ENCODE measurements at places on chromosomes 7 and 10.

GRCh38 chr7:74084722-74085578, 1.3 kb downstream of the LIMK1 start:
- no peak for DNase-seq

DNA sequence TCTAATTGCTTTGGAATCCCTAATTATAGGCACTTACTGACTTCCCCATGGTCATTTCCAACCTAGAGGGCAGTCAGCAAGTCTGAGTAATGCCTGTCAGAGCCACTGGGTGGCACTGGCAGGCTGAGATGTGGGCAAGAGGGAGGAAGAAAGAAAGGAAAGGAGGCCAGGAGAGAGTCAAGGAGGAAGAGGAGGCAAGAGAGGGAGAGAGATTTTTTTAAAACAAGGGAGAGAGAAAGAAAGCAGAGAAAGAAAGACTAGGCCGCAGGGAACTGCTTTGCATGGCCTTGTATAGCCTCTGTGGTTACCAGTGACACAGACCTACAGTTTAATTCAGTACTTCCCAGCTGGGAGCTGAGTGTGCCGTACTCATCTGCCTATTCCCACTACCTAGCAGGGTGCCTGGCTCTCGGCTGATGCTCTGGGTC, 210.4 kb upstream of the ADO start:
- DNase-seq: peak; percentile 78

DNA sequence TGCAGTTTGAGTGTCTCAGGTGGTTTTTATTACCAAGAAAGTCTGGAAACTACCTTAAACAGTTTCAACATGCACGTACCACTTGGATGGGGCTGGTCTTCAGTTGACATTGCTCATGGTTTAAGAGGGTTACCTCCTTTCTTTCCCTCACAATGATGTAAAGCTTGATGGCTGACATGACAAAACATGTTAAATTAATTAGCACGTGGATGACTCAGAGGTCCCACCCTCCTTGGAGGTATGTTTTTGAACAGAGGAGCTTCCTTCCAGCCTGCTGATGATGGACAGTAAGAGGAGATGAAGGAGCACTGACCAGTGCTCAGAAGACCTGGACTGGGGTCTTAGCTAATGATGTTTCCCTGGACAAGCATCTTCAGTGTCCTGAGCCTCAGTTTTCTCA, 322.3 kb upstream of the PODXL start:
- DNase-seq: no peak

GRCh38 chr7:77329466-77330168, 86.5 kb downstream of the GSAP start:
- no peak for DNase-seq

- no peak for DNase-seq
These were observed 190.0 kb downstream of the PLXNA4 start for GRCh38 chr7:132386201-132386681.

- peak; percentile 89 for DNase-seq
These were observed 14.2 kb upstream of the HPS1 start for GRCh38 chr10:98460837-98461499.

GRCh38 chr7:157516911-157517781, 180.3 kb downstream of the DNAJB6 start:
- no peak for DNase-seq

DNA sequence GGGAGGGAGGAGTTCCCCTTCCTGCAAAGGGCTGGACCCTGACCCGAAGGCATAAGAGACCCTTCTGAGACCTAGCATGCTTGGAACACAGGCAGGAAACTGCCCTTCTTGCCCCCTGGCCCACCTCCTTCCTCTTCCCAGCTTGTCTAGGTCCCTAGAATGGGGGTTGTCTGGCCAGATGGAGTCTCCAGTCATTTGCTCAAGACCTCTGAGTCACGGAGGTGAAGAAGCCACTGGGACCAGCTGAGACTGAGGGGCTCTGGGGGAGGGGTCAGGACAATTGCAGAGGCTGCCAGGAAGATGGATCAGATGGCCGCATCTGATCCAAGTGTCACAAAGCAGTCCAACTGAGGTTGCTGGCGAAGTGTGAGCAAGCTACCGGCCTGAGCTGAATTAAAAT, 46.2 kb downstream of the COL13A1 start:
- no peak for DNase-seq

GRCh38 chr7:76053461-76053860, 5.6 kb downstream of the MDH2 start:
- no peak for DNase-seq

- peak; percentile 21 for DNase-seq
These were observed 36.5 kb downstream of the XPNPEP1 start for GRCh38 chr10:109886781-109887140.

DNA sequence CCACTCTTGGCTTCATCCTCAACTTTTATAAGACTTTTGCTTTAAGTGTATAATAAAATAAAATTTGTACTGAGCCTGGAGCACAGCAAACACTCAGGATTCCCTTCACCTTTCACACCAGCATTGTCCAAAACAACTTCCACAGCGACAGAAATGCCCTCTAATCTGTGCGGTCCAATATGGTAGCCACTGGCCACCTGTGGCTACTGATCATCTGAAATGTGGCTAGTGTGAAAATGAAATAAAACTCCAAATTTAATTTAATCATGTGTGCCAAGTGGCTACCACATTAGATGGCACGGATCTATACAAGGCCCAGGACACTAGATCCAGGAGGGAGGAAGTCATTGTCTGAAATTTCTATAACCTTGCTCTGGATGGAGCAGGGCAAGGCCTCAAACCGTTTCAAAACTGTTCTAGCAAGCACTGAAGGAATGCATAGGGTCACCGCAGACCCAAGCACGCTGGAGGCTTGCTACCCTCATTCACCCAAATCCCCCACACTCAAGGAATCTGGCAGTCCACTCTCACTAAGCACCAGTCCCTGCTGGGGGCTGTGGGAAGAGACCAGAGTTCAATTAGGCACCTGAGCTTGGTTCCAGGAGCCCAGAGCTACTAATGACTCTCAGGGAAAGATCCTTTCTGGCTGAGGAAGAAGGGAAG, 6.3 kb upstream of the MYO1G start:
- DNase-seq: no peak

GRCh38 chr10:85594239-85594638, 772.4 kb downstream of the GRID1 start:
- DNase-seq: no peak

DNA sequence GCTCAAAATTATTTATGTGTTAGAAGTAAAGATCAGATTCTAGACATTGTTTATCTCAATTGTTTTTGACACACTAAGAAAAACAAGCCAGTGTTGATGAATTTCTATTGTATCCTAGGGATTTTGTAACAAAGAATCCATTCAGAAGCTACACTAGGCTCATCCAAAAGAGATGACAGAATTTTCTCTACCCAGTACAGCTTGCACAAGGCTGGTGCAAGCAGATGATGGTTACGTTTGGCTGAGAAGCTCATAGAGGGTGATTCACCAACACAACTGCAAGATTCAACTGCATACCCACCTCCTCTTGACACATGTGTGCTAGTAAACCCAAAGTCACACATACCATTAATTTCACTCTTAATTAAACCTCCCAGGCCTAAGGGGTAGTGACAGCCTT, 20.8 kb downstream of the GRM3 start:
- no peak for DNase-seq

- no peak for DNase-seq
These were observed 23.8 kb upstream of the SFTPA1 start for GRCh38 chr10:79586933-79587332.

DNA sequence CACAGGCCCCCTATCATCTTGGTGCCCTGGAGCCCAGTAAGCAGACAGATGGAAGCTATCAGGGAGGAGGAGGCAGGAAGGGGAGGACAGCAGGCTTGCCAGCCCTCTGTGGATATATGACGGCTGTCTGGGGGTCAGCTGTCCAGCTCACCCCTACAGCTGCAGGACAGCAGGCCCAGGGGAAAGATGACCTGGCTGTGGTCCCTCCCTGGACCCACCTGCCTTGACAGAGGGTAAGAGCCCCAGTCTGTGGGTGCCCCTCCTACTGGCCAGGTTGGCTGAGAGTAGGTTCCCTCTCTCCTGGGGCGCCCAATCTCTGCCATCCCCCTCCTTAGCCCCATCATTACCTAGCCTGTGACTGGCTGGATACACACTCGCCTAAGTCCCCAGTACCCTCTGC, 62.5 kb downstream of the C10orf143 start:
- DNase-seq: no peak

DNA sequence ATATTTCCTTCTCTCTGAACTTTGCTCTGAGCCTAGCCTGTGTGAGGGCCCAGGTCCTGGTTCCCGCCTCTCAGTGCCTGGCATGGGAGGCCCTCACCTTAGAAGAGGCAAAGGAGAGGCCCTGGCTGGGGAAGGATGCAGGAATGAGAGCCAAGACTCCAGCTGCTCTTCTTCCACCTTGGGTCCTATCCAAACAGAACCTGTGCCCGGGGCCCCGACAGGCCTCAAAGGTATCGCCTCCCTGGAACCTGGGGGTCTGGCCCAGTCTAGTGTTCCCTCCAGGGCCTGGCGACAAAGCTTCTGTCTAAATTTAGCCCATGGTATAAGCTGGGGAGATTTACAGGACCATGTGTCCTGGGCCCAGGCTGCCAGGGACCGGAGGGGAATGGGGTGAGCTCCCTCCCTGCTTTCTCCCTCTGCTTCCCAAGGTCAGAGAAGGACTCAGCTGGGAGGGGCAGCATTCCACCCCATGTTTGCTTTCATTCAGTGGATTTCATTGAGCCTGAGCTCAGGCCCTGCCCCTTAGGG, 12.0 kb upstream of the CRHR2 start:
- no peak for DNase-seq

- peak; percentile 64 for DNase-seq
These were observed 10.4 kb downstream of the NUB1 start for GRCh38 chr7:151351967-151352366.

DNA sequence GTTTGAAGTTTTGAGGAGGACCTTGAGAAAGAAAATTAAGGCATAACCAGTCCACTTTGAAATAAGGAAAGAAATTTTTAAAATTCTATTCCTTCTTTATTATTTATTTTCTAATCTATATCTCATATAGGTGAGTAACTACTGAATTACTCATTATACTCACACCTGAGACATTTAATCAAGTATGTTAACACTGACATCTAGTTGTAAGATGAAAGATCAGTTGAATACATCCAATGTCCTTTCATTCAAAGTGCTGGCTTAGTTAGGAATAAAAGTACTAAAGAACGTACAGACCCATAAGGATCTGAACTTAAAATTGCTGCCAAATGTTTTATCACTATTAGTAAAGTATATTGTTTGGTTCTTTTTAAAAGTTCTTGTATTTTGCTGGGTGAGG, 23.5 kb downstream of the TRDMT1 start:
- no peak for DNase-seq

- no peak for DNase-seq
These were observed 640.6 kb upstream of the NRP1 start for GRCh38 chr10:33974976-33975478.

- DNase-seq: peak; percentile 96
These were observed at the start of gene MICALL2 for GRCh38 chr7:1458683-1459511. TSS of gene MICALL2 (minus strand) at chr7:1459470. CDS start at chr7:1459326, 144 bp downstream.

DNA sequence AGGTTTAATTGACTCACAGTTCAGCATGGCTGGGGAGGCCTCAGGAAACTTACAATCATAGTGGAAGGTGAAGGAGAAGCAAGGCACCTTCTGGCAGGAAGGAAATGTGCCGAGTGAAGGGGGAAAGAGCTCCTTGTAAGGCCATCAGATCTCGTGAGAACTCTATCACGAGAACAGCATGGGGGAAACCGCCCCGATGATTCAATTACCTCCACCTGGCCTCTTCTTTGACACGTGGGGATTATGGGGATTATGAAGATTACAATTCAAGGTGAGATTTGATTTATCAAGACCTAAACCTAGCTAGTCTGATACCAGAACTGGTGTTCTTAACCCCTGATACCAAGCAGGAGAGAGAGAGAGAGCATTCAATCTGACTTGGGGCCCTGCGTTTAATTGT, 258.7 kb downstream of the PTEN start:
- no peak for DNase-seq

DNA sequence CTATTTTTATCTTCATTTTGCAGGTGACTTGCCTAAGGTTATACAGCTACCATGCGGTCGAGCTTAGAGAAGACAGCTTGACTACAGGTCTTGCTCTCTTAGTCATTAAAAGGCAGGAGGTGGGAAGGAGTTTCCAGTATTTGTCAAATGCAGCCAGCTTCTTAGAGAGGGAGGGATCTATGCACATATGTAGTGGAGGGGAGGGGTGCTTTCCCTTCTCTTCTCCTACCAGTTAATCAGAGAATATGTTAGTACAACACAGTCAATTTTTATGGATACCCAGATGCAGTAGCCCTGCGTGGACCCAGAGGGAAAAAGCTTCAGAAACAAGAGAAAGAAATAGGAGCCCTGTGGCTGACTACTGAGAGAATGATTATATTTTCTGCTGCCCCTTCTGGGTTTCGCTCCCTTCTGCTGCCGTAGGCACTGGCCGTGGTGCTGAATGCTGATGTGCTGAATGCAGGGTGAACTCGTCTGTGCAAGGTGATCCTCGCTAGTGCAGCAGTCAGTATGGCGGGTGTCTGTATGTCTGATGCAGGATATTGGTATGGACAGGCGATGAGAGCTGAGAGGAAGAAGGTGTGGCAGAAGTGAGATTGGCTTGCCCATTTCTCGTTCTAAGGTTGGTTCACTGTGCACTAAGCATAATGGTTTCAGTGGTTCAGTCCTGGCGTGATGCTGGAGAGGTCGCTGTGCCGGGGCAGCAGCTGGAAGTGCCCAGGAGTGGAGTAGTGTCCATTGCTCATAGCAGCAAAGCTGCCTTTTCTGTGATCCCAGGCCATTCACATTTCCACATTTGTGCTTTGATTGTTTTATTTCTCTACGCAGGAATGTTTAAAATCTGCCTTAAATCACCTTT, 189.2 kb upstream of the PODXL start:
- DNase-seq: no peak

- no peak for DNase-seq
These were observed 331.3 kb upstream of the COBL start for GRCh38 chr7:51647931-51648351.

DNA sequence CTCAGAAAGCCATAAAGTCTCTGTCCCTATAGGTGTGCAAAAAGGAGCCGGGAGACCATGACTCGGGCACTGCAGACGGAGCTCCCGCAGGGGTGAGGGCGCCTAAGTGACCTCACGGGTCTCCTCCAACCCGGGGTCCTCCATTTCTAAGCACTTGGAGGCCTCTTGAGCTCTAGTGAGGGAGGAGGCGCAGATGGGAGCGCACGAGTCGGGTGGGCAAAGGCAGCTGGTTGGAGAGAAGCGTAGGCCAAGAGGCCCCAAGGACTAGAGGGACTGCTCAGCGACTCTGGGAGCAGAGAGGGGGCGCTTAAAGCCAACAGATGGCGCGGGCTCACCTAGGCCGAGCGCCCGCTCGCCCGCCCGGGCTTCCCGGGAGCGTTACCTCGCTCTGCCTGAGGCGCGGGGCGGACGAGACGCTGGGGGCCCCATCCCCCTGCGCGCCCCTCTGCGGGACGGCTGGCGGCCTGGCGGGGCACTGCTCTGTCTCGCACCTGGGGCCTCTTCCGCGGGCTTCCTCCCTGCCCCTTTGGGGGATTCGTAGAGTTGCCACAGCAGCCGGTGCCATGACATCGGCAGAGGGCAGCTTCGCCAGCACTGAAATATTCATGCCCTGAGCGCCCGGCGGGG, 523 bp upstream of the CDH23 start:
- peak; percentile 24 for DNase-seq

DNA sequence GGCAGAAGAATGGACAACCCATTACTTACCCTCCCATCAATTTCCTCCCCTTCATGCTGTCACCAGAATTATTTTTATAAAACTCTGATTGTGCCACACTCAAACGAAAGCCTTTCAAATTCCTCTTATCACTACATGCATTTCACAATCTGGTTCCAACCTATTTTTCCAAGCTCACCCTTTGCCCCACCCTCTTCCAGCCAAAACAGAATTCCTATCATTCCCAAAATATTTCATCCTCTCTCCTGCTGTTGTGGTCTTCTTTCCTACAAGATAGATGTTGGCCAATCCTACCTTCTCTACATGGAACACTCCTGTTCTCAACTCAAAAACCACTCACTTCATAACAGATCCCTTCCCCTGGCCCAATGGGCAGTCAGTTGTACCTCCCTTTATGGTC, 111.5 kb downstream of the ELAPOR2 start:
- DNase-seq: no peak

Data from suppressor macrophage treated with lipopolysaccharide for 1 hour (primary cell).